ENCODE measurements at places on chromosomes 16 and 17. TPM values are rescaled to one million over a fixed set of nuclear protein-coding genes. Genes with fewer than 3 reads are reported as not detected.

Gene MXRA7
- polyA plus RNA-seq = 154 TPM

Gene TLCD3B
- polyA plus RNA-seq = 119 TPM

Gene KRT24
- polyA plus RNA-seq = not detected

Gene FBXO39
- polyA plus RNA-seq = 0.63 TPM

Gene FOXF1
- polyA plus RNA-seq = 1.7 TPM
